ENCODE measurements at places on chromosomes 7 and 10.

DNA sequence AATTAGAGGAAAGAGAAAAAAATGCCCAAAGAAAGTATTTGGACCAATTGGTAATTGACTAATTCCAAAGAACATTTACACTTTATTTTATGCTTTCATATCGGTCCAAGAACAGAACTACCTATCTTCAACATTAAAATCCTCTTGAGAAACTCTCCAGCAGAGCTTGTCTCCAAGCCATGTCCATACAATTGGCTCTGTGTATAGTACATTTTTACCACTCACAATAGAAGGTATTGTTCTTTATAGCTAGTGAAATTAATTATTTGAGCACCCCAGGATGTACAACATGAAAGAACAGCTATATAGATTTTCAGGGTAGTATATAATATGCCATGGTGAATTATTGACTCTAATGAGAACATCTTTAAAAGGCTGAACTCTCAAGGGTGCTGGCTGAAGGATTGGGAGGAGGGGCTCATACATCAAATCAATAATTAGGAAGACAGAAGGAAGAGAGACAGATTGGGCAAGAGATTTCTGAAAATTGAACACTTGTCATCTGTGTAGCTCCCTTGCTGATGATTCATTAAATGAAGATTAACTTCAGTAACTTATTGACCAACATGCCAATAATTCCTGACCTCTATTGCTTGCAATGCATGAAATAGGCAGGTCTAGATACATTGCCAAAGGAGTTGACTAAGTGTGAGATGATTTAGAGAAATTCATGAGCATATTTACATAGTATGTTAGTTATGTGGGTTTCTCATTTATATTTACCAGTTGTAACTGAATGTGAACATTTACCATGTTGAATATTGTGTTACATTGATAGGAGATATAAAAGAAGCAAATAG lies 249.7 kb downstream of the MTERF1 start:
- no peak for DNase-seq

DNA sequence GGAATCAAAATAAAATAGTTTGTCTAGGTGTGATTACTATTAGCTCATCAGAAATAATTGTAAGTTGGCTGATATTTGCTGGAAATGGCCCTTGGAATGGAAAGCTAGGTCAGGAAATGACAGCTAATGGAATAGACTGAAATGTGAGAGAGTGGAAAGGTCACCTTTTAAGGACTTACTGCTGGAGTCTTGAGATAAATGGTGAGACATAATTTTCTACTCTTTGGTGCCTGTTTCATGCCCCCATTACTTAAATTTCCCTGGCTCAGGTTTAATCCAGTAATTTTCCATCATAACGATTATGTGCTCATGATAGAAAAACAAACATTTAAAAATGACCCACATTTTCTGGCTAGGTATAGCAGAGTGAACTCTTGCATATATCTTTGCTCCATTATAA lies 123.6 kb downstream of the ADAM22 start:
- no peak for DNase-seq

DNA sequence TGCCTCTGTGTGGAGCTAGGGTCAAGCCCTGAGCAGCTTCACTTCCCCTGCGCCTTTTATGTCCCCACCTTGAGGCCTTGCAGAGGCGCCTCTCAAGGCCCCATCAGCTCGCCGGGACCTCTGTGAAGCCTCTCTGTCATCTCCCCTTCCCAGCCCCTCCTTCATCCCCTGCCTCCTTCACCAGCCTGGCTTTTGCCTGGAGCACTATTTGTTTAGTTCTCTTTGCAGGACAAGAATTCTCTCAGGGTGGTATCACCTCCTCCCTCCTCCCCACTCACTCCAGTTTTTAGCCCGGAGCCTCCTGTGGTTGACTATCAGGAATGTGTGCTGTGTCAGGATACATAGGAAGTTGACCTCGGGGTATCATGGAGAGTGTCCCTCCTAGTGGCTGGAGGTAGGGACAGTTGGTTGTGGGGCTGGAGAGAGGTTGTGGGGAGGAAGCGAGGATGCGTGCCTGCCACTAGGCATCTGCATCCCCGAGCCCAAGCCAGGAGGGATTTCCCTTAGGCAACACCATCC lies 89.8 kb upstream of the ANLN start:
- DNase-seq = no peak

GRCh38 chr10:56928714-56929113 lies 567.7 kb upstream of the ZWINT start:
- no peak for DNase-seq

- peak; percentile 6 for DNase-seq
Measured at GRCh38 chr10:119973281-119973680, 80.8 kb downstream of the SEC23IP start.

DNA sequence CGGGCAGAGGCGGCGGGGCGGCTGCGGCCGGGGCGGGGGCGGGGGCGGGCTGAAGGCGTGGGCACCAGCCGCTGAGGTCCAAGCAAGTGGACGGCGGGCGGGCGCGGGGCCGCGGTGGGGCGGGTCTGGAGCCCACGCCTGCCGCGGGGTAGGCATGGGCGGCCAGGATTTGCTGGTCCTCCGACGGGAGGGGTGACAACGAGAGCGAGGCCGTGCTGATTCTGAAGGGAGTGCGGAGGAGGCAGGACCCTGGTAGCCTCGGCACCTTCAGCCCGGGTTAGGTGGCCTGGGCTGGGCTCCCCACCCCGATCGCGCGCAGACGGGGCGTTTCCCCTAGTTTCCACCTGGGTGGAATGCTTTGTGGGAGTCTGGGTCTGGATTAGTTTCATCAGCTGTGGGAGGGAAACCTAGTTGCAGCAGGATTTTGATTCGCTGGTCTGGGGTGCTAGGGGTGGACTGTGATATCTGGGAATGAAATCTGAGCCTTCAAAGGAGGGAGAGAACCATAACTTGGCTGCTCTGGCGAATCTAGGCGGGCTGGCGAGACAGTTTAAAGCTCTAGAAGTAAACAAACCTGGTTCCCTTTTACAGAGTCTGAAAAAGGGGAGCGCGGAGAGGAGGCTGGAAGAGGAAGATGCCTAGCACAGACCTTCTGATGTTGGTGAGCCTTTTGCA lies 609 bp downstream of the SGPL1 start:
- DNase-seq = peak; percentile 97

DNA sequence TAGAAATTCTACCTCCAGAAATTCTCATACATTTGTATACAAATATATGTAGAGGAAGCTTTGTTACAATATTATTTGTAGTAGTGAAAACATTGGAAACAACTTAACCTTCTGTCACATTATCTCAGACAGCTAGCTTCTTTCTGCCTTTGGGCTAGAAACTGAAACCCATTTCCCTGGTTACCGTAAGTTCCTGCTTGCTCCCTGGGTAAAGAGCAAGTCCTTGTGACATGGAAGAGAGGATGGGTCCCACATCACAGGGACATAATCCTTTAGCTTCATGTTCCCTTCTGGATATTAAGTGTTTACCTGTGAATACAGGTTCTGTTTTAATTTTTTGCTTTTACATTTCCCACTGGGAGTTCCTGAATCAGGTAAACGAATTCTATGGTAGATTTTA lies 41.8 kb downstream of the KLHDC10 start:
- no peak for DNase-seq

GRCh38 chr7:94056796-94057207 lies 52.6 kb upstream of the BET1 start:
- DNase-seq = peak; percentile 96

DNA sequence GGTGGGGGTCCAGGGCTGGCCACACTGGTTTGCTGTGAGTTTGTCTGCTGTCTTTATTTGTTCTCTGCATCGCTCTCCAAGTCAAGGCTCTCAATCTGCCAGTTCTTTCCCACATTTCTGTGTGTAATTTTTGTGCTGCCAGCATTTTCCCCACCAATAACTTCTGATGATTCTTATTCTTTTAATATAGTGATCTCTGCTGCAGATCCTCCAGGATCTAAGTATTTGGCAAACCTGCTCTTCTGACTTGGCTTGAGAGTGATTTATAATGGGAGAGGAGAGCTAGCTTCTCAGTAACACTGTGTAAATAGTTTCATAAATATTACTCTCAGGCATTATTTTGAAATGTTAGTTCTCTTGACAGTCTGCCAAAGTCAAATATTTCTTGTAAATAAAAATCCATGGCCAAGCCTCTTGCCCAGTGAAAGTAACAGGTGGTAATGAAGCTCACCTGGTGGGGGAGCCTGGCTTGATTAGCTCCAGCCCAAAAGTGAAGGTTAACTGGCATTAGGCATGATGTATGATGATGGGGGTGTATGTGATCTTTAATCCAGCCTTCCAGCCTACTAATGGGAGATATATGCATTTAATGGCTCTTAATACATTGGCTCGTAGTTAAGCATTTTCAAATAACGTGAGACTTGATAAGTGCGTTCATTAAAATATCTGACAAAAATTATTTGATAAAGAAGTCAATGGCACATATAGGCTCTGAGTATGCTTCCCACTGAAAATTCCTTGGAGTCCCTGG lies 1055.9 kb downstream of the KCNMA1 start:
- no peak for DNase-seq

DNA sequence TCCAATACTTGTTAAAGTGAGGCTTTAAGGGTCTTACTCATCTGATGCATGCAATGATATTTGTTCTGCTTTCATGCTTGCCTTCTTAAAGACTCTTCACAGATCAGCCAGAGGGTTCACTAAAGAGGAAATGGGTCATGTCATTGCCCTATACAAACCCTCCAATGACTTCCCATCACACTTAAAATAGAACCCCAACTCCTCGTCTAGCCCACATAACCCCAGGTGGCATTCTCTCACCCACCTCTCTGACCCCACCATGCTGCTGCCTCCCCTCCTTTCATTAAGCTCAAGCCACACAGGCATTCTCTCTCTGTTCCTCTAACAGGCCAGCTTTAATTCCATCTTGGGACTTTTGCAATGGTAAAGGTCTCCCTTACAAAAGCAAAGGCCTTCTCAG lies 253.6 kb downstream of the GRID1 start:
- DNase-seq = no peak

GRCh38 chr10:104517946-104518345 lies 123.1 kb upstream of the SORCS3 start:
- DNase-seq = no peak

- no peak for DNase-seq
Measured at GRCh38 chr10:49113741-49114141, 1.6 kb downstream of the VSTM4 start.

- DNase-seq = no peak
Measured at GRCh38 chr10:60043561-60044241, 137.3 kb upstream of the CCDC6 start.

DNA sequence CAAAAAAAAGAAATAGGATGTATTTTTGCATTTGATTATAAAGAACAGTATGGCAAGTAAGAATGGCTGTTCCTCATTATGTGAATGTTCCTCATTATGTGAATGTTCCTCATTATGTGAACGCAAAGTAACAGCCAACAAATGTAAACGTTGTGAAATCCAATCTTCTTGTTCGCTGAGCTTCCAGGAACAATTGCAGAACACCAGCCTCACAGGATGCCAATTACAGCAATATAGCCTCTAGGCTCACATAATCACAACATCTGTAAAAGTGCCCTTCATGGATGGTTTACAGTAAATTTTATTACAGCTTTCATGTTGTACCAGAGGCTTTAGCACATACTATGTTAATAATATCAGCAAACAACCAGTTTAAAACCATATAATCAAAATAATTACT lies 71.6 kb downstream of the THSD7A start:
- DNase-seq = peak; percentile 14

- no peak for DNase-seq
Measured at GRCh38 chr7:50227726-50228125, 76.8 kb upstream of the IKZF1 start.

DNA sequence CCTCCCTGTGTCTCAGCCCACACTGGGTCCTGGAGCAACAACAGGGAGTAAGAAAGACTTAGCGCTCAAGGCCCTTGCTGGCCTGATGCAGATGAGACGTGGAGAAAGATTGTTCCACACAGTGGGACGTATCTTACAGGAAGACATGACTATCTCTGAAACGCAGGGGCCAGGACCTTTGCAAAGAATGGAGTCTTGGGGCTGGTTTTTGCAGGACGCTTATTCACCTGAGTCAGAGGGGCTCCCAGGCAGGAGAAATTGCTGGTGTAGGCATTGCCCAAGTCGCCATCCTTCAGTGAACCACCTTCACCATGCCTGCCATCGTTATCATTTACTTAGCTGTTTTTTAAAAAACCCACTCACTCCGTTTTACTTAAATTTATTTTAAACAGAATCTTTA lies 11.8 kb upstream of the GDF10 start:
- DNase-seq = no peak

DNA sequence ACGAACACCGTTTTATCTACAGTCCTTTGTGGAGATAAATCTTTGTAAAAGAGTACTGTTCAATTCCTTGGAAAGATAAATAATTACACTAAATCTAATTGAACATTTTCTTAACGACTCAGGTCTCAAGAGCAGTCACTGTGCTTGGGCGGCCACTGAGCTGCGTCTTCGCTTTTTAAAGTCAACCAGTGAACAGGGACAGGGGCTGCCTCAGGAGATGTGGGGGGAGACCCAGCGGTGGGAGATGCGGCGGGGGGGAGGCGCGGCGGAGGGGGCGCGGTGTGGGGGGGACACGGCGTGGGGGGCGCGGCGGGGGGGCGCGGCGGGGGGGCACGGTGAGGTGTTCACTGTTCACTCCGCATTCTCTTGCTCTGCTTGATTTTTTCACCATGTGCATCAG lies 39.8 kb downstream of the CAMK2B start:
- DNase-seq = no peak

GRCh38 chr7:141619745-141620144 lies 68.5 kb downstream of the AGK start:
- no peak for DNase-seq

DNA sequence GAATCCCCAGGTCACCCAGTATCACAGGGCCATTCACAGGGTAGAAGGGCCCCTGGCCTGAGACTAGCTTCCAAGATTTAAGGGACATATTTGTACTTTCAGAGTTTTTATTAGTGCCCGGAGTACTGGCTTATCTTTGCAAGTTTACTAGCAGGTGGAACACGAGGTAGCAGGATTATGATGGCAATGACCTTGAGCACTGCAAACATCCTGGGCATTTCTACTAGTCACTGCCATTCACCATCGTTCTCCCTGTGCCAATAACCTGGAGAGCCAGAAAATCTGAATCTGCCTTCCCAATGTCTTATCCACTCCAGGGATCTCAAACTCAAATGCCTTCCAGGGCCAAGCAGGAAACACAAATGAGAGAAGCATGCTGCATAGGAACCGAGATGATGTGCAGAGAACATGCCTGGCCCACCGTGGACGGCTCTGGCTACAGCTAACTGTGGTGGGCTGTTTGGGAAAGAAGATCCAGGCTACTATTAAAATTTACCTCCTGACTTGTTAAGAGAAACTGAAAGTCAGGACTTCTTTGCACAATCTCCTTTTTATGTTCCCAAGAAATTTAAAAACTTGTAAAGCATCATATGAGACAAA lies 16.7 kb downstream of the FAM53B start:
- no peak for DNase-seq

DNA sequence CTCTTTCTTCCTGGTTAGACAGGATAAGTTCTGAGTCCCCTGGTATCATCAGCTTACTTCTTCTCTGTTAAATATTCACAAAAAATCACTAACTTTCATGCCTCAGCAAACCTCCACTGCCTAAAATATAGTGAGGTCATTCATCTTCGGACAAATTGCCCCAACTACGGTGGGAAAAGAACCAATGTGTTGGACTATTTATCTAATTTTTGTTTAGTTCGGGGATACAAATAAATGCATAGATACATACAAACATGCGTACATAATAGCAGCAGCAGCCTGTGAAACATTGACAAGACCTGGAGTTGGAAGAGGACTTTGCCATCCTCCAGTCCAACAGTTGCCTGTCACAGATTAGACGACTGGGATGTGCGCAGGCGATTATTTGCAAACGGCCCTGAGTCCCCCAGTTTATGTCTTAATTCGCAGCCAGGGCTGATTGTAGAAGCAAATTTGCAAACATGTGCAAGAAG lies 51.5 kb downstream of the EGFR start:
- DNase-seq = no peak

- DNase-seq = no peak
Measured at GRCh38 chr7:133746305-133746704, 380.8 kb upstream of the LRGUK start.
